ENCODE measurements at places on chromosomes 11 and 22.

DNA sequence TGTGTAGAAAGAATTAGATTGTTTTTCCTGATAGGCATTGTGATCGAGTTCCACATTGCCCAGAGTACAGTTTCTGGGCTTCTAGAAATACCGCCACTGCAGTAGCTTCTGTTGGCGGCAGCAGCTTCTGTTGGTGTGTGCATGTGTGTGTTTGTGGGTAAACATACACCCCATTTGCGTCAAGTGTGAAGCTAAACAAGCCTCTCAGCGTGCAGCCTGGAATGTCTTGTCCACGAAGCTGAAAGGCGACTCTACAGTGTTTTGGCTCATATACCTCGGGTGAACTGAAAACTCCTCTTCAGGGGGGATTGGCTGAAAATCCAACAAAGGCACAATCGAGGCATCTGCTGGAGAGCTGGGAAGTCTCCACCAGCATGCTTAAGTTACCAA is 112.0 kb upstream of the E2F8 start:
- no peak for DNase-seq

- no peak for DNase-seq
These were observed 78.9 kb downstream of the GRIK4 start for GRCh38 chr11:120590472-120590871.

- DNase-seq: no peak
These were observed 492.1 kb downstream of the SOX6 start for GRCh38 chr11:15864026-15864805.

- no peak for DNase-seq
These were observed 17.5 kb downstream of the ADORA2A start for GRCh38 chr22:24444729-24445466.

- DNase-seq: no peak
These were observed 41.2 kb downstream of the NTM start for GRCh38 chr11:131411636-131412035.

DNA sequence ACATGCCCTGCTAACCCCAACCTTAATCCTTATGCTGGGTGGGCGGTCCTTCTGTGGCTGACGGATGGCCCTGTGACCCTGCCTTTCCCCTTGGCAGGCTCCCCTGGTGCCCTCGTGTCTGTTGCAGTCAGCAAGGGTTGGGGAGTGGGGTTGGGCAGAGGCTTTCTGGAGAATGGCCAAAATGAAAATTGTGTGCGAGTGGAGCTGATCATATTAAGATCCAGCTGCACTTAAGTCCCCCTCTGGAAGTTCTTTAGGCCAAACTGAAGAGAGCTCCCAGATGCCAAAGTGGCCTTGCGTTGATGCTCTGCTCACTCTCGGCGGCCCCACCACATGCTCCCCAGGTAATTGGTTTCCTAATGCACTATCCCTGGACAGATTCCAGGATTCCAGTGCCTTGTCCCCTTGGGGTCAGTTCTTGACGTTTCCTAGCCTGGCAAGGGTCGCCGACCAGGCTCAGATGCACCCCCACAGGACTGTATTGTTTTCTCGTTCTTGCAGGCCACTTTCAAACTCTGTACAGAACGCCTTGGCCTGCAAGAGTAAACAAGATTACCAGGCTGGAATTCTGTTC is 16.4 kb upstream of the C11orf96 start:
- no peak for DNase-seq

- no peak for DNase-seq
These were observed 206.3 kb downstream of the DDX10 start for GRCh38 chr11:108871152-108871551.

DNA sequence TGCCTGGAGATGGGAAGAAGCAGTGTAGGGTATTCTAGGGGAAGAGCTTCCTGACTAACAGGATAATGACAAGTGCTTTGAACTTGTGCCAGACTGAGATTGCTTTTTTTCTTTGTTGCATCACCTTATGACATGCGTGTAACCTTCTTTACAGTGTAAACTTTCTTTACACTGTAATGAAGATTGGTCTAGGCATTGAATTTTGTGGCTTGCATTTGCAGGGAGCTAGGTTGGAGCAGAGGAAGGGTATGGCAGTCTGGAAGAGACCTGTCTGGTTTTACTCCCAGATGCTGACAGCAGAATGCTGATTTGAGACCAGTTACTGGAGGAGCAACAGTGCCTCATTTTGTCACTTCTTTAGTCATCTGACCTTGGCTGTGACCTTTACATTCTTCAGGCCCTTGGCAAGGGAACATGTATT is 5.6 kb downstream of the DDB2 start:
- DNase-seq: no peak

GRCh38 chr11:95559899-95560298 is 229.7 kb downstream of the FAM76B start:
- no peak for DNase-seq

- DNase-seq: no peak
These were observed 741.7 kb downstream of the NELL1 start for GRCh38 chr11:21411104-21411503.

GRCh38 chr22:49646876-49647275 is 180.8 kb downstream of the BRD1 start:
- DNase-seq: no peak

- DNase-seq: no peak
These were observed 130.2 kb downstream of the NCAM1 start for GRCh38 chr11:113091481-113091780.

- DNase-seq: peak; percentile 43
These were observed 26.9 kb downstream of the POLR3H start for GRCh38 chr22:41517172-41518047.

All from activated CD8-positive, alpha-beta memory T cell treated with anti-CD3 and anti-CD28 coated beads, Interleukin-2, amount 50 U/mL, for 4 hours (primary cell).